ENCODE measurements at places on chromosomes 5 and 9. TPM values are rescaled to one million over a fixed set of nuclear protein-coding genes. Genes with fewer than 3 reads are reported as not detected.

BRINP1 gene
- not detected for total RNA-seq

GPR150 gene
- 0.48 TPM for total RNA-seq

CD74 gene
- 634 TPM for total RNA-seq

OR1Q1 gene
- total RNA-seq = not detected

MARCOL gene
- total RNA-seq = not detected

DNAJB5 gene
- 4.8 TPM for total RNA-seq

CDX1 gene
- not detected for total RNA-seq

GZMA gene
- 738 TPM for total RNA-seq

MAP3K1 gene
- total RNA-seq = 41.6 TPM

TMEM232 gene
- 0.75 TPM for total RNA-seq

WNT8A gene
- total RNA-seq = not detected

WDR38 gene
- not detected for total RNA-seq

All from T-helper 2 cell treated with Interferon-gamma antibody and Interleukin-4, amounts not matched to agents 100 ng/mL and 5 ng/mL, for 36 hours (primary cell).